Astrocyte of the spinal cord (primary cell): ENCODE measurements at places on chromosomes 16 and 17.

- no peak for DNase-seq
Measured at GRCh38 chr16:31333686-31334649, 21.0 kb upstream of the ITGAX start.

GRCh38 chr17:40567377-40567776 is 2.1 kb upstream of the CCR7 start:
- DNase-seq = no peak

DNA sequence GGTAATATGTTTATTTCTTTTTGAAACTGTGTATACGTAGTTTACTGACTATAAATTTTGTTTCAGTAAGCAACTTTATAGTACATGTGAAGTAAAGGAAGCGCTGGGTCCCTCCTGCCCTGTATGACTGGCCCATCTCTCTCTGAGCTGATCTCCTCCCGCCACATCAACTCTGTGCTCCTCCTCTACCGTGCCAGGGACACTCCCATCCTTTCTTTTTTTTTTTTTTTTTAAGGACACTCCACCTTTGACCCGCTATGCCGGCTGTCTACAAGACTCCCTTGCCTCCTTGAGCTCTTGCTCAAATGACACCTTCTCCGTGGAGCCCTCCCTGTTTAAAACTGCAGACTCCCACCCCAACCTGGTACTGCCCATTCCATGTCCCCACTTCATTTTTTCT is 35.5 kb downstream of the ERN1 start:
- DNase-seq = no peak

DNA sequence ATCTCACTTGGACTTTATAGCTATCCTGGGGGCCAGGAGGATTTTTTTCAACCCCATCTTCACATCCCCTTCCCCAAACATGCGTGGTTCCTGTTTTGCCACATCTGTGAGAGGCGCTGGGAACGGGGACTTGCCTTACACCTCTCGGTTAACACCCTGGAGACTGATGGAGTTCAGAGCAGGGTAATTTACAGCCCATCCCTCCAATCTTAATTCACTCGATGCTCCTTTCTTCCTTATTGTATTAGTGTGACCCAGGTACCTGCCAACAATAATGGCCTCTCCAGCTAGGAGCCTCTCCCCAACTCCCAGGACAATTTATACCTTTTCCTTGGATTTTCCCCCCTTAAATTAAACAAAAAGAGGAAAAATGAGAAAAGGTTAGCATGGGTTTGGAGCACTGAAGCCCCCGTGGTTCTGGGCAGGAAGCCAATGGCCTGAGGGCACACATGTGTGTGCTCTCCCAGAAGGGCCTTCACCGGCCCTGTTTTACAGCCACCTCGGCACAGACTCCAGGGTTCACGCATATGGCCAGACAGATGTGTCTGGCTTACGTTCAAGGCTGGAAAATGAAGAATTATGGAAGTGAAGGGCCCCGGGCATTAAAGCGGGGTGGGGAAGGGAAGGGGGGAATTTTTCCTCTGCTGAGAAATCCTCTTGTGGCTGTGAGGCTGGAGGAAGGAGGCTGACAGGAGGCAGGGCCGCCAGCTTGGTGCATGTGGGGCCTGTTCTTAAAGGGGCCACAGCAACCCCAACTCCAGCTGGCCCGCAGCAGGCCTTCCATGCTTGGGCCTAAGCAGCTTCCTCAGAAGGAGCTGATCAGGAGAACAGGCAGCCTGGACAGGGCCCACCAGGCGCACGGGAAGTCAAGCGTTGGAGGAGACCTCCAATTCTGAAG is 21.4 kb downstream of the HIC1 start:
- DNase-seq = no peak

DNA sequence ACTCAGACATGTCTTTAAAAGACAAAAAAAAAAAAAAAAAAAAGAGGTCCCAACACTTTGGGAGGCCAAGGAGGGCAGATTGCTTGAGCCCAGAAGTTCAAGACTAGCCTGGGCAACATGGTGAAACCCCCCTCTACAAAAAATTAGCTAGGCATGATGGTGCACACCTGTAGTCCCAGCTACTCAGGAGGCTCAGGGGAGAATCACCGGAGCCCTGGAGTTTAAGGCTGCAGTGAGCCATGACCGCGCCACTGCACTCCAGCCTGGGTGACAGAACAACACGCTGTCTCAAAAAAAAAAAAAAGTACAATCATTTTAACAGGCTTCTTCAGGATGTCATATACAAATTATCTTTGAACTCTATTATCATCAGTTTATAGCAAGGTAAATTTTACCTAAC is 22.0 kb downstream of the C16orf87 start:
- no peak for DNase-seq

DNA sequence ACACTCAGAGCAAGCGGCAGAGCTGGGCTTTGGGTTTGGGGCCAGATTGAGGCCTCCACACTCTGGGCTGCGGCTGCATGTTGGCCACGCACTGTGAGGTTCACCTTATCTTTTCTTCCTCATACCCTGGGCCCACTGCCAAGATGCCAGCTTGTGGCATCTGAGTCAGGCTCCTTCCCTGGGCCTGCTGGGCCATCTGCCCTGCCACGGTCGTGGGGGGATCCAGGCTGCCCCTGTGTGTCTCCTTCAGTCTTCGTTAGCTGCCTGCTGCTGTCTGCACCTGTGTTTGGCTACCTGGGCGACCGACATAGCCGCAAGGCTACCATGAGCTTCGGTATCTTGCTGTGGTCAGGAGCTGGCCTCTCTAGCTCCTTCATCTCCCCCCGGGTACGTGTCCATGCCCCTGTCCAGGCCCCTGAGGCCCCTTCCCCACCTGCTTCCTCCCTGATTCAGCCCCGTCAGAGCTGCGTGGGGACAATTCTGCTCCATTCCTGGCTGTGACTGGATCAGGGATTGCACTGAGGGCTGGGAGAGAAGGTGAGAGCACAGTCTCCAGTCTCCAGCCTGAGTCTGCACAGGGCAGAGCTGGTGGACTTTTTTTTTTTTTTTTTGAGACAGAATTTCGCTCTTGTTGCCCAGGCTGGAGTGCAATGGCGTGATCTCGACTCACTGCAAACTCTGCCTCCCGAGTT is 11.2 kb downstream of the SPNS3 start:
- no peak for DNase-seq

DNA sequence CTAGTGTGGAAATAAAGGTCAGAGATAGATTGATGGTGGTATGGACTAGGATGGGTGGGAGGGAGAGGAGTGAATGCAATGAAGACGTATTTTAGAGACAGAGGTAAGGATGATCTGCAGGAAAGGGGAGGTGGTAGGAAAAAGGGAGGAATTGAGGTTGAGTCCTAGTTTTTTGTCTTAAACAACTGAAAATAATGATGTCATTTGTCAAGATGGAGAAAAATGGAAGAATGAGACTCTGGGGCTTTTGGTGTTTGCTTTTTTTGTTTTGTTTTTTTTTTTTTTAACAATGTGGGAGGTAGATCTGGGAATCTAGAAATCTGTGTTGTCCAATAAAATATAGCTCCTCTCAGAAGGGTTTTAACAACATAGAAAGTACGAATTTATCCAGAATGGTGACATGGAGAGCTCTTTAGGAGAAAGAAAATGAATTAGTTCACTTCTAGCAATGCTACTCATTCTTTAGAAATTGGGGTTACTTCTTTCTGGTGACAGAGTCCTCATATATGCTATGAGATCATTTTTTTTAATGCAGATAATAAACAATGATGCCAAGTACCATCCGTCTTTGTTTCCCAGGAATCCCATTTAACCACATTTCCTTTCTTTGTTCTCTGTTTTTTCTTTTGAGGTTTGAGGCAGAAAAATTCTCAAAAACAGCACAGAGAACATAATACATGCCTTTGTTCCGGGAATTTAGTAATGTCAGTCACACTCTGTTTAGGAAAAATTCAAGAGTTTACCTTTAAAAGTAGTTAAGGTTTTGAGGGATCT is 225.3 kb upstream of the COX10 start:
- peak; percentile 29 for DNase-seq

DNA sequence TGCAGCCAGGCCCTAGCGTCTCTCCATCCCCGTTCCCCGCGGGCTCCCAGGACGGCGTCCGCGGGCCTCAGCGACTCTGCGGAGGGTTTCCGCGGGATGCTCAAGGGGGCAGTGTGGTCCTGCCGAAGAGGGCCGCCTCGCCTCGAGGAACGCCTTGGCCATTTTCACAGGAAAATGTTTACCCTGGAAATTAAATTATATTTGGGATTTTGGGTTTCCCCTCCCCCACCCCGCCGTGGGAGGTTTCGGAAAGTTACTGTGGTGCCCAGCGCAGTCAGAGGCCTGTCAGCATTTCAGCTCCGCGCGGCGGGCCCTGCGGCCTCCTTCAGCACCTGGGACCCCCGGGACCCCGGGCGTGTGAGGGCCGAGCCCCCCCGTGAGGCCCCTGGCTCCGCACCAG is 94.5 kb downstream of the PCTP start:
- DNase-seq = peak; percentile 35

- DNase-seq = no peak
Measured at GRCh38 chr17:39393736-39394135, 7.7 kb downstream of the FBXL20 start.

- DNase-seq = no peak
Measured at GRCh38 chr17:78184868-78185267, 2.0 kb downstream of the TK1 start.
